NCI-H2171 (cell line): ENCODE measurements at places on chromosomes 4 and X.

DNA sequence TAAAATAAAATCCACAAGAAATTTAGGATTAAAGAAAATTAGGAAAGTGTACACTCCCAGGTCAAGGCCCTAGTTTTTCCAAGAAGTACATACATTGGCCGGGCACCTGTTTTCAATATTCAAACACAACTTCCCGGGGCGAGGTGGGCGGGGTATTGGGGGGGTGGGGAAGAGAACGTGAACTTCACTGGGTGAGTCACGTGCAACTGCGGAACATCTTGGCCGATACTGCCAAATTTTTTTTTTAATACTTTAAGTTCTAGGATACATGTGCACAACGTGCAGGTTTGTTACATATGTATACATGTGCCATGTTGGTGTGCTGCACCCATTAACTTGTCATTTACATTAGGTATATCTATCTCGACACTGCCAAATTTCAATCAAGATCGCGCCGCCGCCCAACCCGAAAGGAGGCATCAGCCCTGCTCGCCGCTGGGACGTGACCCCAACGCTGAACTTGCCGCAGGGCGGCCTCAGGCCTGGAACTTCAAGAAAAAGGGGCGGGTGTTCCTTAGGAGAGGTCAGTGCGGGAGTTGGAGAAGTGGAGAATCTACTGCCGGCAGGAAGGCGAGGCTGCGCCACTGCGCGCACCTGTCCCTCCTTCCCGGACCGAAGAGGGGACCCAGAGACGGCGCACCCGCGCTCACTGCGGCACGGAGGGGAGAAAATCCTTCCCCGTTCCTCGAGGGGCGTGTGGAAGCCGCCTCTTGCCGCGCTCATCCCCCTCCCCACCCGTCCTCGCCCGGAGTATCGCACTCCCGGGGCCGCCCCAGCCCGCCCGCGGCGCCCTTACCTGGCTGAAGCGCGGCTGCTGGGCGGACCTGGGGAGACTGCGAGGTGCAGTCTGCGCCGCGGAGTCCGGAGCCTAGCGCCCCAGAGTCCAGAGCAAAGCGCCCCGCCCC lies at the start of gene TEC:
TEC (minus strand) TSS at position 883 of the 905 bp plus-strand sequence. CDS start 41,224 bp downstream, outside the sequence.
- no peak for DNase-seq

GRCh38 chr4:106816496-106816895 lies 219.6 kb downstream of the DKK2 start:
- no peak for DNase-seq

- no peak for DNase-seq
These were observed 822.3 kb upstream of the FTHL17 start for GRCh38 chrX:31894152-31894551.

DNA sequence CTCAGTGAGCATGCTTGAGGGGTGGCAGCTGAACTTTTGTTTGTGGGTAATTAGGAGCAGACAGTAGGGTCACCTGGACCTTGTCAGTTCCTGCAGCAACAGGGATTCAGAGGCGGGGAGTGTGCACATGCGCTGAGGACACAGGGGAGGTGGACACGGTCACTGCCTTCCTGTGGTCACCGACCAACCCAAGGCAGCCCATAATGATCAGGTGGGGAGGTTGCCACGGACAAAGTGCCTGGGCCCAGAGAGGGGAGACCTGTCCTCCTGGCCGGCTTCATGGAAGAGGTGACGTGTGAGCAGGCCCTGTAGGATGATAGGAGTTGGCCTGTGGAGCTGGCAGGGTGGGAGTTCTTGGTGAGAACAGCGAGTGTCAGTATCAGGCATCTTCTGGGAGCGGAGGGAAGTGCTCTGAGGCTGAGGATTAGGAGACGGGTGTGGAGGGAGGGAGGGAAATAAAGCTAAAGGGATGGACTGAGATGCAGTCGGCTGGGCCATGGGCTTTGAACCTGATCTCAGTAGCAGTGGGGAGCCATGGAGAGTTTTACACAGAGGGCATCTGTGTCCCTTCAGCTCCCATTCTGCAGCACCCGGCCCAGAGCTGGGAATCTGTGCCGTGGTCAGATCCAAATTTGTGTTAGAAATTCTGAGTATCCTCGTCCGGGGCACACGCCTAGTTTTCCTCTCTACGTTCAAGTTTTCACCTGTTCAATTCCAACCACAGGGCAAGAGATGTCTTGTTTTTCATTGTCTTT lies 100.0 kb downstream of the PSAPL1 start:
- DNase-seq: no peak

- DNase-seq: no peak
These were observed 48.7 kb downstream of the NOP14 start for GRCh38 chr4:2914256-2915126.

DNA sequence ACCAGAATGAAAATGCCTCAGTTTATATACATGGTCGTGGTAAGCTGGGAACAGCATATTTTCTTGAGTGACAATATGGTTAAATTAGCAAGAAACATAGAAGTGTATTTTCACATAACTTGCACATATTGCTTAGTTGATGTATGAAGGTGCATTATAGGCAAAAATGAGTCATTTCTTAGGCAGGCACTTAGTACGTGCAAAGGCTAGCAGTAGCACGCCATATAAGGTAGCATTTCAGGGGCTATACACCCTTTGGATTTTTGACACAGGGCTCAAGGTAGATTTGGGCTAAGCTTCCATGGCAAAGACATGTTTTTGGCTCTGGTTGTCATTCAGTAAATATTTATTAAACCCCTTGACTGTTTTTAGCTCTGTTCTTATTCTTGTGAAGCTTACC lies 33.1 kb downstream of the PCDH7 start:
- no peak for DNase-seq

DNA sequence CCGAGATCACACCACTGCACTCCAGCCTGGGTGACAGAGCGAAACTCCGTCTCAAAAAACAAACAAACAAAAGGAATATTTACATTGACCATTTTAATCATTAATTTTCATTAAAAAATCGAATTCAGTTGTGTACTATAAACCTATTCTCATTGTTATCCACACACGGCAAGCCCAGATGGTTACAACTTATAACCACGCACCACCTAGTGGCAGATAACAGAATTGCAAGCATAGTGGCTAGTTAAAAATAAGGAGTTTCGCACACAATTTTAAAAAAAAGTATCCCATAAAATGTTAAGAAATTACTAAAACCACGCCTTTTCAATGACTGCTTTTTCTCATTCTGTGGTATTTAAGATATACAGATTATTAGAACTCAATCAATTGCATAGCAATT lies 25.4 kb downstream of the MBNL3 start:
- DNase-seq: no peak

DNA sequence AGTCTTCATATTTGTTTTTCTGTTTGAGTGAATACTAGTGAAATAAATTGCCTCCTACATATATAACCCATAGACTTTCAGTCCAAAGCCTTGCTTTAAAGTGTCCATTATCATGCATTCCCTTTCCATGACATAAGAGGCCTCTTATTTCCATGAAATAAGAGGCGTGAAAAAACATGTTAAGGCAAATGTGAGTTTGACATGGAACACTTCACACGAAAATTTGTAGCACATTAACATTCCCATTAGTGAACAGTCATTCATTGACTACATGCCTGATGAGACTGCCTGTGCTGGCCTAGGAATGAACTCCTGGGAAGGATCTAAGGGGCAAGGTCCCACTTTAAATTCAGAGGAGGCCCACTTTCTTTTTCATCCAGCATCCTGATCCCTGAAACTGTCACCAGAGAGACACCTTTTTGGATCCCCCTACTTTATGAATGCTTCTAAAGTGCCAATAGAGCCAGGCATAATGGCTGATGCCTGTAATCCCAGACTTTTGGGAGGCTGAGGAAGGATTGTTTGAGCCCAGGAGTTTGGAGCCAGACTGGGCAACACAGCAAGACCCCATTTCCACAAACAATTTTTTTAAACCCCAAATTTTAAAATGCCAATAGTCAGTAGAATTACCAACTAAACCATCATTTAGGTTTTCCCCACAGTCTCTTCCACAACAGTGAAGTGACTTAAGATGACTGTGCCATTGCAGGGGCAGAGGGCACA lies 6.7 kb downstream of the RTL8B start:
- no peak for DNase-seq

DNA sequence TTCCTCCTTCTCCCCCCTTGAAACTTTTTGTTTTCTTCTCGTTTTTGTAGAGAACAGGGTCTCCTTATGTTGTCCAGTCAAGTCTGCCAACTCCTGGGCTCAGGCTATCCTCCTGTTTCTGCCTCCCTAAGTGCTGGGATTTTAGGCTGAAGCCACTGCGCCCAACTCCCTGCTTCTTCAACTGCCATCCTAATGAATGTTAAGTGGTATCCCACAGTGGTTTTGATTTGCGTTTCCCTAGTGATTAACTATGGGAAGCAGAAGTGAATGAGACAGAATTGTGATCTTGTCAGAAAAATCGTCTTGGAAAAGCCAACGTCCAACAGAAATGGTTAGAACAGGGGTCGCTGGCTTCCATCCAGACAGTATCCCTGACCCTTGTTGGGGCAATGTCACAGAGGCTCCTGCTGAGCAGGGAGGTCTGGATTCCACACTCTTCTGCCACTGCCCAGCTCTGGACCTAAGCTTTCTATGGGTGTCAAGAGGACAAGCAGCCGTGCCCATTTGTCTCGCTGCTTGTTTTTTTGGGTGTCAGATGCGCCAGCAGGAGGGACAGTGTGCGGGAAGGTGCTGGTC lies 869 bp upstream of the ADD1 start:
- no peak for DNase-seq

- DNase-seq: no peak
These were observed 148.0 kb upstream of the F9 start for GRCh38 chrX:139382529-139382928.

- DNase-seq: no peak
These were observed 40.4 kb downstream of the ENPP6 start for GRCh38 chr4:184177271-184177670.
